ENCODE measurements at places on chromosomes 1 and 21.

DNA sequence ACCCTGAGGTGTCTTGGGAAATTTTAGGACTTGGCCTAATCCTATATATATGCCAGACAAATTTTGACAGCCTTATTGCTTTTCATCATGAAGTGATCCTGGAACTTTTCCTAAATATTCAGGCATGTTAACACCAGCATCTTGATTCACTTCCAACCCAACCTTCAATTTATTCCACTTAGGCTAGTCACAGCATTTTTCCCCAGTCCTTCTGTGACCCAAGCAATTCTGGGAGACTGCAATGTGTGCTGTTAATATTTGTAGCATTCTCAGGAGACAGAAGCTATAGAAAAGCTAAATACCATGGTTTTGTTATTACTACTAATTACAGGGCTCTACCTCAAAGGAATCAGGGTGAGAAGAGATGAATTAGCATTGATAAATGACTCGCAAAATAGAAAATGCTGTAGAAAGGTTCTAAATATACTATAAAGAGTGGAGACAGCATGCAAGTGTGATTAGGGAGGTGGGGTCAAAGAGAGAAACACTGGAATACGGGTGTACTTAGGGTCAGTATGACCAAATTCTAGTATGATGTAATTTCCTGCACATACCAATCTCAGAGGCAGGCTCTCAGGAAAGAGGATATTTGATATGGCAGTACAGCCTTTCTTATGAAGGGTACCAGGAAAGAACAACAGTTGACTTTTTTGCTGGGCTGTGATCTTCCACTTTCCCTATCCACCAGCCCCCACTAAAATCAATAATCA lies 29.1 kb downstream of the PRRX1 start:
- H3K27ac ChIP-seq: no peak overlapping the region
- no peaks in the 10 kb centered on the region for H3K36me3 ChIP-seq
- H3K27me3 ChIP-seq: no peaks in the 10 kb centered on the region
- H3K4me1 ChIP-seq: no peaks in the 10 kb centered on the region
- no peak for DNase-seq

DNA sequence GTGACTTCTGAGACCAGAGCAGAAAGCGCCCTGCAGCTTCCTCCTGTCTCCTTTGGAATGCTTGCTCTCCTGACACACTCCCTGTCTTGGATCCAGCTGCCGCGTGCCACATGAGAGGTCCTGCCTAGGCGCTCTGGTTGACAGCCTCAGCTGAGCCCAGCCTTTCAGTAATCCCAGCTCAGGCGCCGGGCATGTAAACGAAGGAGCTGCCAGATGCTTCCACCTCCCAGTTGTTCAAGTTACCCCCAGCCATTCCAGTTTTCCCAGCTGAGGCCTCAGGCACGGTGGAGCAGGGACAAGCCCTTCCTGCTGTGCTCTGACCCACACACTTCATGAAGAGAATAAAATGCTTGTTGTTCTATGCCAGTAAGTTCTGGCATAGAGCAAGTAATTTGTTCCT lies 14.3 kb upstream of the CD34 start:
- no peaks in the 10 kb centered on the region for H3K27me3 ChIP-seq
- no peaks in the 10 kb centered on the region for H3K36me3 ChIP-seq
- DNase-seq: peak; percentile 23
- H3K4me1 ChIP-seq: no peaks in the 10 kb centered on the region

DNA sequence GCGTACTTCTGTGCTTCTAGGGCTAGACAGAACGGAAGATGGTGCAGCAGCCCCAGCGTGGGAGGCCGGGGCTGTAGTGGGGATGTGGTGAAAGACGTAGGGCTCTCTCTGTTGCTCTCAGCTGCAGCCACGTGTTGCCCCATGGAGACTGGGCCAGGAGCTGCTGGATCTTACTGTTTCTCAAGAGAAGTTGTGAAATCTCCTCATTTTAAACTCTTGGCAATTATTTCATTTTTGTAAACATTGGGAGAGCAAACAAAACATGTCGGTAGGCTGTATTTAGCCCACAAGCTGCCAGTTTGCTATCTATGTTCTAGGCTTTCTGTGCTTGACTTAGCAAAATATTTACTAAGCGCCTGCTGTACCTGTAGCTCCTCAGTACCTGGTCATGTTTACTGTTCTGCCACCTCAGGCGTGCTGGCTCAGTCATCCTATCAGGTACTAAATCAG lies 15.9 kb upstream of the ELOA start:
- no peak overlapping the region for H3K4me3 ChIP-seq
- DNase-seq: no peak
- H3K36me3 ChIP-seq: no peaks in the 10 kb centered on the region
- peaks cover 4% of the 10 kb centered on the region for H3K4me1 ChIP-seq
- no peaks in the 10 kb centered on the region for H3K27me3 ChIP-seq

DNA sequence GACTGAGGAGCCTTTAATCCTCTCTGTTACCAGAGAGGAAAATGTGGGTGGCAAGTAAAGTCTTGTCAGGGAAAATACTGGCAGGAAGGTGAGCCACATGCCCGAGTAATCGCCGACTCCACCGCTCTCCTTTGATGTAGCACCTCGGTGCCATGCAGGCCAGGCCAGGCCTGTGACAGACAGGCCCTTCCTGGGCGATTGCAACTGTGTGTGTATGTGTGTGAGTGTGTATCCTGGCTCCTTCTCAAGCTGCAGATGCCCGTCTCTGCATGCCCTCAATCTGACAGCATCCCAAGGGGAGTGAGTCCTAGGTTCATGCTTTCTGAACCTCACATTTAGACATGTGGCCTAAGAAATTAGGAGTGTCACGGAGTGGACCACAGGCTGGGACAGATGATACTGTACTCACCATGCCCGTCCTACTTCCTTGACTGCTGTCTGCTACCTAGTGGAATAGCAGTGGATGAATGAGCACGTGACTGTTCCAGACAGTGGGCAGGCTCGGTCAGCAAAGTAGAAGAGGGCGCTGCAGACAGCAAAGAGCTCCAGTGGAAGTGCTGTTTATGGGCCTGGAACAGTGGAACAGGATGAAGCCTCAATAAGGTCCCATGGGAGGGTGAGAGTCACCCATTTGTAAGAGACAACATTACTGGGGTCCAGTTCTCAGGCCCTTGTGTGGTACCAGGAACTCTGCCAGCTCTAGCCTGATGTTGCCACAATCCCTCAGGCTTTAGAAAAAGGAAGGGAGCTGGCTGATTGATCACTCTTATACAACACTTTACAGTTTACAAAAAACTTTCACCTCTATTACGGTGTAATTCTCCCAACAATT lies 25.3 kb downstream of the SERTAD4 start:
- DNase-seq: no peak
- H3K4me1 ChIP-seq: no peaks in the 10 kb centered on the region
- H3K27me3 ChIP-seq: peaks cover 38% of the 10 kb centered on the region
- no peaks in the 10 kb centered on the region for H3K36me3 ChIP-seq
- no peak overlapping the region for H3K4me3 ChIP-seq

DNA sequence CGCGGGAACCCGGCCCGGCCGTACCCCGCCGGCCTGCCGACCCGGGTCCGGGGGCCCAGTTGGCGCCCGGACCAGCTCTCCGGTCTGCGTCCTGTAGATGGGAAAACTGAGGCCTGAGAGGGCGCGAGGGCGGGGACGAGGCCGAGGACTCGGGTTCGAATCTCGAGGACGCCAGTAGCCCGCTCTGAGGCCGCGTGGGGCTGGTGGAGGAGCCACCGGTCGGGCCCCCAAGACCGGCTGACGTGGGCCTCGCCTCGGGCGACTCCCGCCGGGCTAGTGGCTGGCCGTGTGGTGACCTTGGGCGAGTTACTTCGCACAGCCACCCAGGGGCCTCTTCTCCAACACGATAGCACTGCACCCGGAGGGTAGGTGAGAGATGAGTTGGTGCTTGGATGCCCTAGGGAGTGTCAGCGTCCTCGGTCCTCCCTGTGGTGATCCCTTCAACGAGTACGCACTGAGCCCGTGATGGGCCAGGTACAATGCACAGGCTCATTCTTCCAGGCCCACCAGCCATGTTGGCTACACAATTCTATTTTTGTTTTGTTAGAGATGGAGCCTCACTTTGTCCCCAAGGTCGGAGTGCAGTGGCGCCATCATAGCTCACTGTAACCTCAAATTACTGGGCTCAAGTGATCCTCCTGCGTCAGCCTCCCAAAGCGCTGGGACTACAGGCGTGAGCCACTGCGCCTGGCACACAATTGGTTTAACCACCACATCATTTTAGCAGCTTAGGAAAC lies 404 bp upstream of the SCMH1 start:
- no peaks in the 10 kb centered on the region for H3K36me3 ChIP-seq
- peak; percentile 20 for DNase-seq
- H3K4me1 ChIP-seq: peaks cover 9% of the 10 kb centered on the region
- H3K27ac ChIP-seq: no peak overlapping the region
- peak overlapping the region; percentile 62 for H3K4me3 ChIP-seq

- no peak for DNase-seq
- no peak overlapping the region for H3K4me3 ChIP-seq
- H3K4me1 ChIP-seq: peaks cover 8% of the 10 kb centered on the region
These were observed 104.8 kb downstream of the NPHP4 start for GRCh38 chr1:5887349-5887970.

DNA sequence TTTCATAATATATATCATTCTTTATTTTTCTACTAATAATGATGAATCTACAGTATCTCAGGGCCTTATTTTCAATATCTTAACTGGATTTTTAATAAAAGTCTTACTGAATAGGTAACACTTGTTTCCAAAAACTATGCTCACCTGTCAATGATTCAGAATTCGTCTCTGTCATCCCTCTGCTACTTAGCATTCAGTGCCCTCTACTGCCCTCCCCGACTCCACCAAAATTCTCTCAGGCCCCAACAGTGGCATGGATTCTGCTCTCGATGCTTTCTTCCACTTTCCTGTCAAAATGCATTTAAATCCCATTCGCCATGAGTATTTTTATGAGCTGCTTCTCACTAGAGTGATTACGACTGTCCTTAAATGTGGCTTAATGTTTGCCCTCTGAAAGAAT lies 10.5 kb upstream of the BACH1 start:
- no peak for DNase-seq
- no peak overlapping the region for H3K27ac ChIP-seq
- no peaks in the 10 kb centered on the region for H3K36me3 ChIP-seq
- no peak overlapping the region for H3K4me3 ChIP-seq
- no peaks in the 10 kb centered on the region for H3K4me1 ChIP-seq
- no peaks in the 10 kb centered on the region for H3K27me3 ChIP-seq

DNA sequence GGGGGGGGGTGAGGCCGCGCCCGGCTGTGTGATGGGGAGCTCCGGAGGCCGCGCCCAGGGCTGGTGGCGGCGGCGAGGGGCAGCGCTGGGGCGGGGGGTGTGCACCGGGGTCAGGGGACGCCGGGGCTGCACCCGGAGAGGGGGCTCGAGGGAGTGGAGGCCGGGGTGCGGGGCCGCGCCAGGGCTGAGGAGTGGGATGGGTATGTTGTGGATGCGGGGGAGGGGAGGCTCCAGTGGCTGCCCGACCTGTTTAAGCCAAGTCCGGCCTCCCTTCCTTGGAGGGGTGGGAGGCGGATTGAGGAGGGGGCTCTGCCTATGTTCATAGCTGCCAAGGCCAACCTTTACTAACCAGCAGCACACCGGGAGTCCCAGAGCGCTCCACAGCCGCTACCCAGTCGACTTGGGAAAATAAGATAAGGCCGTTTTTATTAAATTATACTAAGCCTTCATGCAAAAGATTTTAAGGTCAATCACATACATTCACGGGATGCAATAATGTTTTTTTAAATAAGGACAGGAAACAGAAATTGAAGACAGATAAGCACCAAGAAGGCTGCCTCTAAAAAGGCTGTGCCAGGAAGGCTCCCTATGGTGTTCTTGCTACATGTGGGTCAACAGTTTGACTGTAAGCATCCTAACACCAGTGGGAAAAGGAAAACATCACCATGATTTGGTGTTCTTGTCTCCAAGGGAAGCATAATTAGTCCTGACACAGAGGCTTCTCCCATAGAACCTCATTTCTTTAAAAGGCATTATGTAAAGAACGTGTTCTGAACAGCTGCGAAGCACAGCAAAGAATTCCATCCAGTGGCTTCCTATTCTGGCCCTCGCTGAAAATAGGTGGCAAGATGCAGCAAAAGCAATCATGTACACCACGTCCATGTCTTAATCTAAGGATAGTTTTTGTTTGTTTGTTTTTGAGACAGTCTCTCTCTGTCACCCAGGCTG lies 626 bp upstream of the HLCS start:
- peak overlapping the region; percentile 43 for H3K27ac ChIP-seq
- peak overlapping the region; percentile 58 for H3K4me3 ChIP-seq
- no peak for DNase-seq
- peaks cover 10% of the 10 kb centered on the region for H3K36me3 ChIP-seq
- no peaks in the 10 kb centered on the region for H3K27me3 ChIP-seq
- peaks cover 3% of the 10 kb centered on the region for H3K4me1 ChIP-seq

- no peak for DNase-seq
- H3K4me3 ChIP-seq: no peak overlapping the region
- no peaks in the 10 kb centered on the region for H3K27me3 ChIP-seq
- no peaks in the 10 kb centered on the region for H3K36me3 ChIP-seq
- no peaks in the 10 kb centered on the region for H3K4me1 ChIP-seq
- H3K27ac ChIP-seq: no peak overlapping the region
These were observed 43.2 kb downstream of the HENMT1 start for GRCh38 chr1:108617724-108618056.

- H3K4me1 ChIP-seq: peaks cover 17% of the 10 kb centered on the region
- H3K36me3 ChIP-seq: no peaks in the 10 kb centered on the region
- H3K27ac ChIP-seq: no peak overlapping the region
- no peak for DNase-seq
These were observed 72.8 kb downstream of the CD2 start for GRCh38 chr1:116826818-116827606.

DNA sequence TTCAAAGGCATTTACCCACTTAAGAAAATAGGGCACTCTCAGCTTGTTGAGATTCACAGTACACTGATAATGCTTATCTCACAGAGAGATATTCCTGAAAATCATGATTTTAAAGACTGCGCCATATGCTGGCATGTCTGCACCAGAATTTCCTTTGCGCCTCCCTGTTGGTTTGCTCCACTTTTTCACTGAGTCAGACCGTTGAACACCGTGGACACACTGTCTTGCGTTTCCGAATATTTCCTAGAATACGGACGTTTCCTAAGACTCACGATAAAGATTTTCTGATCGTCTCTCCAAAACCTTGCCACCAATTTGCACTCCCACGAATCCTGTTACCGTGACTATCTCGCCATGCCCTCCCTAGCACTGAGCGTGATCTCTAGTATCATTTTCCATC lies 497 bp upstream of the C1orf115 start:
- H3K4me1 ChIP-seq: peaks cover 1% of the 10 kb centered on the region
- DNase-seq: no peak
- peak overlapping the region; percentile 53 for H3K4me3 ChIP-seq

- H3K4me1 ChIP-seq: no peaks in the 10 kb centered on the region
- no peak overlapping the region for H3K4me3 ChIP-seq
- H3K27ac ChIP-seq: no peak overlapping the region
- H3K27me3 ChIP-seq: no peaks in the 10 kb centered on the region
- H3K36me3 ChIP-seq: no peaks in the 10 kb centered on the region
These were observed 112.7 kb downstream of the RUNX1 start for GRCh38 chr21:34936371-34936789.

- H3K36me3 ChIP-seq: no peaks in the 10 kb centered on the region
- no peak overlapping the region for H3K27ac ChIP-seq
- no peak for DNase-seq
- H3K4me1 ChIP-seq: peaks cover 8% of the 10 kb centered on the region
- no peaks in the 10 kb centered on the region for H3K27me3 ChIP-seq
- H3K4me3 ChIP-seq: no peak overlapping the region
These were observed 91.5 kb downstream of the MRPL39 start for GRCh38 chr21:25515484-25516405.

GRCh38 chr1:199665371-199665770 lies 362.1 kb upstream of the NR5A2 start:
- no peak overlapping the region for H3K27ac ChIP-seq
- H3K4me3 ChIP-seq: no peak overlapping the region
- H3K27me3 ChIP-seq: no peaks in the 10 kb centered on the region
- H3K36me3 ChIP-seq: no peaks in the 10 kb centered on the region
- no peaks in the 10 kb centered on the region for H3K4me1 ChIP-seq
